Bronchial smooth muscle cell (primary cell): ENCODE measurements at places on chromosomes 3 and 15. TPM values are rescaled to one million over a fixed set of nuclear protein-coding genes. Genes with fewer than 3 reads are reported as not detected.

The TMEM42 gene
- 18.1 and 21.3 TPM in 2 replicates for total RNA-seq

The FBXL22 gene
- total RNA-seq = under 0.01 and 0.16 TPM in 2 replicates

The SLC2A2 gene
- total RNA-seq = not detected in 2 replicates

The ALPK3 gene
- total RNA-seq = 0.16 and 0.17 TPM in 2 replicates

The GRAMD2A gene
- 0.09 and 0.16 TPM in 2 replicates for total RNA-seq

The GOLGA8T gene
- total RNA-seq = under 0.01 and 0.17 TPM in 2 replicates

The NUSAP1 gene
- 11.1 and 11.7 TPM in 2 replicates for total RNA-seq

The HRG gene
- not detected in 2 replicates for total RNA-seq

The ONECUT1 gene
- not detected in 2 replicates for total RNA-seq

The KLHL40 gene
- total RNA-seq = 0.09 TPM in 1 of 2 replicates, not detected in the other

The CLDN11 gene
- 94.1 and 632 TPM in 2 replicates for total RNA-seq

The GPR27 gene
- total RNA-seq = not detected in 2 replicates

The MYO5A gene
- 17.7 and 27.4 TPM in 2 replicates for total RNA-seq

The XPC gene
- 61.8 and 95.1 TPM in 2 replicates for total RNA-seq

The SLC9A9 gene
- total RNA-seq = 37.0 and 65.9 TPM in 2 replicates

The DAZL gene
- not detected in 2 replicates for total RNA-seq

The ADAMTS7 gene
- total RNA-seq = 1.1 and 4.1 TPM in 2 replicates

The KIF15 gene
- 1.3 and 2.7 TPM in 2 replicates for total RNA-seq

The LRTM1 gene
- not detected in 2 replicates for total RNA-seq

The MFN1 gene
- total RNA-seq = 40.7 and 48.8 TPM in 2 replicates

The CLK3 gene
- total RNA-seq = 42.8 and 44.4 TPM in 2 replicates

The SH3GL3 gene
- total RNA-seq = 0.16 TPM in 1 of 2 replicates, not detected in the other

The NMNAT3 gene
- 0.32 and 0.60 TPM in 2 replicates for total RNA-seq

The EIF4E3 gene
- total RNA-seq = 0.63 and 1.1 TPM in 2 replicates

The CACNA2D3 gene
- 0.16 TPM in 1 of 2 replicates, not detected in the other for total RNA-seq

The TIMP4 gene
- 12.0 and 17.2 TPM in 2 replicates for total RNA-seq

The TMOD2 gene
- 5.1 and 5.2 TPM in 2 replicates for total RNA-seq

The CCDC66 gene
- 17.5 and 21.6 TPM in 2 replicates for total RNA-seq
